NCI-H2227 treated with DMSO at 0.1 percent for 48 hours (cell line): ENCODE measurements at places on chromosomes 11 and 22.

DNA sequence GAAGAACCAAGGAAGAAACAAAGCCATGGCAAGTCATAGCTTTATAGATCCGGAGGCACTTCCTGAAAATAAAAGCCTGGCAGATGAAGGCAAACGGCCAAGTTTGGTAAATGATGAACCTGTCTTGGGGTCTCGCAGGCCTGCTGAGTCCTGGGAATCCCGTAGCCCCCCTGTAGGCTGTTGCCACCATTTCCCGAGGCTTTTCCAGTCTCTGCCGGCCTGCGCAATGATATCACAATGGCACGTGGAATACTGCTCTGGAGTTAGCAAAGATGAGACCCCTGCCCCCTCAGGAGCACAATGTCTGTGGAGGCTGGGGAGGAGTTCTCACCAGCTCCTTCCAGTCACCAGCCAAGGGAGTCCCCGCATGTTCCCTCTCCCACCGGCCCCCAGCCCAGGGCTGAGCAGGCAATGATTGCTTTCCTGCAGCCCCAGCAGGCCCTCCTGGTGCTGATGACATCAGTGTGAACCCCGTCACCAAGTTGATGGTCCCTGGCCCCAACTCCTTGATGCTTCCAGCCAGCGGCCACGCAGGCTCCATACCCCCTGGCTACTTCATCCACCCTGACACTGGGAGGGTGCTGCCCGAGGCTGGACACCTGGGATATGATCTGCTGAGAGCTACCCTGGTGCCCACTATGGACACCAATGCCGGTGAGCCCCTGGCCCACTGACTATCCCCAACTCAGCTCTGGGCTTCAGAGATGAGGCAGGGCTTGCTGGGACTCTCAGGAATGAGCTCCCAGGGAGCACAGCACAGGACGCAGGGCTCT lies 55.9 kb downstream of the BTG4 start:
- no peak for DNase-seq

DNA sequence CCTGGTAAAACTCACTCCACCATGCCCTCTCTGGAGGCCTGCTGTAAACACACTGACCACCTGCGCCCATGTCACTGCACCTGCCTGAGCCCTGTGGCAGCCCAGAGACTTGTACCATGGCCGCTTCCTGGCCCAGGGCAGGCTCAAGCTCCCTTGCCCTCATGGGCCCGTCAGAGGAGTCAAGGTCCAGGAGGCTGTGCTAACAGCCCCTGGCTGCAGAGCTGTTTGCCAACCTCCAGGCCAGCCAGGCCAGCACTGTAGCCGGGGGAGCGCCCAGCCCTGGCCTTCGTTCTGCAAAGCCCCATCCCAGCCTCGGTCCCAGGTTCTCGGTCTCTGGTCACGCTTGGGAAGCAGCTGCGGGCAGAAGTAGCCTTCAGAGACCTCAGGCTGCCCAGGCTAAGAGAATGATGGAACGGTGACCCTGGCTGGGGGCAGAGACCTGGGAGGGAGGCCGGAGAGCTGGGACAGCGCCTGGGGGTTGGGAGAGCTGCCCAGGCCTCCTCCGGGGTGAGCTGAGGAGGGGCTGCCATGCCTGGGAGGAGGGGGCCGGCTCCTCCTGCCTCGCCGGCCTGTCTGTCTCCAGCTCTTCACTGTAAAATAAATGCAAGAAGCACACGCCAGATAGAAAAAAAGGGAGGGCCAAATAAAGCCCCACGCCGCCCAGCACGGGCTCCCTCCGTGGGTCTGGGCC lies 11.9 kb upstream of the TCF20 start:
- DNase-seq = no peak

- no peak for DNase-seq
Measured at GRCh38 chr11:8934742-8935488, 2.2 kb upstream of the C11orf16 start.

DNA sequence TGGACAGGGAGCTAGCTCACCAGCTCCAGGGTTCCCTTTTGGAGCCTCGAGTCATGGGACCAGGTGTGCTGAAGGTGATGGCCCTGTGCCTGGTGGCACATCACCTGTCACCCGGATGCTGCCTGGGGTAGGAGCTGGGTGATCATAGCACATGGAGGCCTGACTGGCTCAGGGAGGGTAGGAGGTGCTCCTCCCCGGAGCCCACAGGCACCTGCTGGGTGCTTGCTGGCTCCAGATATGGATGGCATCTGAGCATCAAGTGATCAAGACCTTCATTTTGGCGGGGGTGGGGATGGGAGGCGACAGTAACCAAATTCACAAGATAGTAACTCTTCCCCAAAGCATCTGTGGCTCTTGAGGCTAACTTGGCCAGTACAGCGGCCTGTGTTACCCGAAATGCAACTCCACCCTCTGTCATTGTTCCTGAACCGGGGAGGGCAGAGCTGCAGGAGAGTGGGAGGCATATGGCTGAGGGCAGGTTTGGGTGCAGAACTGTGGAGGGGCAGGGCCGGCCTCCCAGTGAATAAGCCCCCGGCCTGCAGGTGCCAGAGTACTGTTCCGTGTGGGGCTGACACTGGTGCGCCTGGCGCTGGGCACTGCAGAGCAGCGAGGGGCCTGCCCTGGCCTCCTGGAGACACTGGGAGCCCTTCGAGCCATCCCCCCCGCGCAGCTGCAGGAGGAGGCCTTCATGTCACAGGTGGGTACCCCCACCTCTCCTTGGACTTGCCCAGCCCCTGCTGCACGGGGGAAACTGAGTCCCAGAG lies 4.7 kb downstream of the TBC1D10C start:
- DNase-seq = no peak

DNA sequence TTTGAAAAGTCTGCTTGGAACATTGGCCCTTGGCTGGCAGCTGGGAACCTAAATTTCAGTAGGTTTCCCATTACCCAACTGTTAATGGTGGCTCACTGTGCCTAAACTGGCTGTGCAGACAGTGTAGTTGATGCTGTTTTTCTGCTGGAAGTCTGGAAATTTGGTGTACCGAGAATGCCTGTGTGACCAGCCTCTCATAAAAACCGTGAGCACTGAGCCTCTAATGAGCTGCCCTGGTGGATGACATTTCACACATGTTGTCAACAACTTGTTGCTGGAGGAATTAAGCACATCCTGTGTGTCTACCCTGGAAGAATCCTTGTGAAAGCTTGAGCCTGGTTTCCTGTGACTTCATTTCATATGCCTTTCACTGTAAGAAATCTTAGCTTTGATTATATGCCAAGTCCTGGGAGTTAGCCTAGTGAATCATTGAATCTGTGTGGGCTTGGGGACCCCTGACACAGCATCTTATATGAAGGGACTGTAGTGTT lies 131.1 kb downstream of the LDLRAD3 start:
- DNase-seq = no peak

GRCh38 chr11:17739945-17740338 lies 5.4 kb downstream of the KCNC1 start:
- DNase-seq = no peak

DNA sequence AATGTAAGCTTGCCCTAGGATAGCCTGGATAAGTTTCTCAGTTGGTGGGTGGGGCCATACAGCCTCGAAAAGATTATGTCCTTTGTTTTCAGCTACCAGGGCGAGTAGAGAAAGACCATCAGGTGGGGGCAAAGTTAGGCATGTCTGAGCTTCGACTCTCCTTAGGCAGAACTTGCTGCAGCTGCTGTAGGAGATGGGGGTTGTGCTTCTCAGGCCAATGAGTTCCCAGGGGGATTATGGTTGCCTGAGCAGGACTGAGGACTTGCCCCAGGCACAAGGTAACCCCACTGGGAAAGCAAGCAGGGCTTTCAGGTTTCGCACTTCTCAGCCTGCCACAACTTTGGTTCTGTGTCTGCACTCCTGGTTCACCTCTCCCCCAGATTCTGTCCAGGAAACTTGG lies 173.4 kb upstream of the SESN3 start:
- no peak for DNase-seq

GRCh38 chr11:43735961-43736360 lies 55.4 kb downstream of the HSD17B12 start:
- DNase-seq = no peak
